H1 (cell line): ENCODE measurements at places on chromosomes 12 and 14. TPM values are rescaled to one million over a fixed set of nuclear protein-coding genes. Genes with fewer than 3 reads are reported as not detected.
A peak's percentile ranks its signal among the peaks of the same experiment; 100 is the strongest.

The TAMALIN gene
- polyA plus RNA-seq, result 2.6 and 3.2 TPM in 2 replicates

The C14orf132 gene
- polyA plus RNA-seq, result 11.7 and 16.6 TPM in 2 replicates

The ANO2 gene
- polyA plus RNA-seq, result 1.7 and 1.9 TPM in 2 replicates

DNA sequence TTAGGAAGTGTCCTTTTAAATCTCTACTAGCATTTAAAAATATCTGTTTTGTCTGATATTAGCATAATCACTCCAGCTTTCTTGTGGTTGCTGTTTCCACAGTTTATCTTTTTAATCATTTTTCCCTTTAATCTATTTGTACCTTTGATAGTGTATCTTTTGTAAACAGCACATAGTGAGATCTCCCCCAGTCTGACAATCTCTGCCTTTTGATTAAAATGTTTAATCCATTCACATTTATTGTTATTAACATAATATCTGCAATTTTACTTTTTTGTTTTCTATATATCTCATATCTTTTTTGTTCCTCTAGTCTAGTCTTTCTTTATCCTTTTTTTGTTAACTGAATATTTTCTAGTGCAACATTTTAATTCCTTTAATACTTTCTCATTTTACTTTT, 104.2 kb downstream of the RPS6KA5 start:
- no peaks in the 10 kb centered on the region for H3K36me3 ChIP-seq
- no peaks in the 10 kb centered on the region for H3K27me3 ChIP-seq
- no peak for DNase-seq
- H3K4me1 ChIP-seq, result no peaks in the 10 kb centered on the region
- H3K4me3 ChIP-seq, result no peak overlapping the region

DNA sequence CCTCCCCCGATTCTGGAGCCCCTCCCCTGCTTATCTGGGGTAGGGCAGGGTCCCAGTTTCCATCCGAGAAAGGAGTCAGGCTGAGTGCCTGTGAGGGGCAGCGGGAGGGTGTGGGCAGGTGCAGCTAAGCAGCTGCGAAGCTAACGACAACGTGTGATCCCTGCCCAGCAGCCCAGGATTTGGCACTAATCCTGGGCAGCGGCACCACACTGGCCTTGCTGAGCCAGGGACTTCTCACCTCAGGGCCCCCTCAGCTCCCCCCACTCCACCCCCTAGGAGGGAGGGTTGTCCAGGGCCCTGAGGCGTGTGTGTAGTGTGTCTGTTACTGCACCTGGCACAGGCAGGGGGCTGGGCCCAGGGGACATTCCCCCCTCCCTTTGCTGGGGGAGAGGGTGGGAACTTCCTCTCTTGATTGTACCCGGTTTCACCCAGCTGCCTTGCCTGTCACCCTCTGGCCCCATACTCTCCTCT, 1.8 kb downstream of the SMIM41 start:
- peaks cover 37% of the 10 kb centered on the region for H3K4me1 ChIP-seq
- H3K27me3 ChIP-seq, result no peaks in the 10 kb centered on the region; the same call in 1 of the 2 replicates
- no peak overlapping the region for H3K27ac ChIP-seq
- H3K4me3 ChIP-seq, result no peak overlapping the region
- H3K36me3 ChIP-seq, result peaks cover 6% of the 10 kb centered on the region; the same call in 1 of the 2 replicates

DNA sequence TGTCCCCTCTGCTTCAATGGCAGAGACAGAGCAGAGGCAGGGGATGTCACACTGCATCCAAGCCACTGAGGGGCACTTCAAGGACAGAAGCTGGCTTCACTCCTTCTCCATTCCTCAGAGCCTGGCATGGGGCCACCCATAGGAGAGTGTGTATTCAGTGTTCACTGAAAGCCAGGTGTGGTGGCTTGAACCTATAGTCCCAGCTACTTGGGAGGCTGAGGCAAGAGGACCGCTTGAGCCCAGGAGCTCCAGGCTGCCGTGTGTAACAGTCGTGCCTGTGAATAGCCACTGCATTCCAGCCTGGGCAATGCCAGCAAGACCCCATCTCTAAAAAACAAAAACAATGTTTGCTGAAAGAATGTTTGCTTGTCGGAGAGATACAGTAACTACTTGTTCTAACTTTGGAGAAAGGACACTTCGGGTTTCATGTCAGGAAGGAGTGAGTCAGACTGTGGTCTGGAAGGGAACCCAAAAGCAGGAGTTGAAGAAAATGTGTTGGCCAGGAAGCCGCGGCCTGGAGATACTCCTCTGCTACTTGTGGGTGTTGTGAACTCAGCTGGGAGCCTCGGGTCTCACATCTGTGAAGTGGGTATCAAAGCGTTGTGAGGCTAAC, 43.4 kb downstream of the ELK3 start:
- no peak for DNase-seq
- H3K4me3 ChIP-seq, result no peak overlapping the region
- no peaks in the 10 kb centered on the region for H3K27me3 ChIP-seq

The CLEC6A gene
- not detected in 2 replicates for polyA plus RNA-seq

The HSPB8 gene
- 17.4 and 28.2 TPM in 2 replicates for polyA plus RNA-seq

The CCDC175 gene
- polyA plus RNA-seq, result not detected in 2 replicates

The ALX1 gene
- 0.28 and 0.41 TPM in 2 replicates for polyA plus RNA-seq

The GAS2L3 gene
- polyA plus RNA-seq, result 1.6 and 2.1 TPM in 2 replicates

DNA sequence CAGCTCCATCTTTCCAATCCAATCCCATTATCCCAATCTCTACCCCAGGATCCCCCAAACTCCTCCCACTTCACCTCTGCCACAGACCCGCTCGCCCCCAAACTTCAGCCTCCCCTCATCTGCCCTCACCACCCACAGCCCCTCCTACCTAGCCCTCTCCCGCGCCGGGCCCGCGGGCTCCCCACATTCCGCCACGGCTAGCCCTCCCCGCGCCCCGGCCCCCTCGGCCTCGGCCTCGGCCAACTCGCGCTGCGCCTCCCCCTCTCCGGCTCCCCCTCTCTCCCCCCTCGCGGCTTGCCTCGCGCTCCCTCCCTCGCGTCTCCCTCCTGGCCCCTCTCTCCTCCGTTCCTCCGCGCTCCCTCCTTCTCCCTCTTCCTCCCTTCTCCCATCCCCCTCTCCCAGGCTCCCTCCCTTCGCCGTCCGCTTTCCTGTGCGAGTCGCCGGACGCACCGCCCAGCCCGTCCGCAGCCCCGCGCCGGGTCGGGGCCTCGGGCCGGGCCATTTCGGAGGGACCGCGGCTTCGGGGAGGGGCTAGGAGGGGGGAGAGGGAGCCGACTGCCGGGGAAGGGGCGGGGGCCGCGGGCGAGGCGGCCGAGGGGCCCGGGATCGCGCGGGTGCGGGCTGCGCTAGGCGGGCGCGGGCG, at the start of gene ATN1:
Gene ATN1 (plus strand): TSS at position 581 of the 643 bp plus-strand sequence. CDS start 6,043 bp downstream, outside the sequence.
- peak within 1 kb of the TSS; percentile 99 for H3K4me3 ChIP-seq
- peaks cover 1% of the 10 kb centered on the region; the same call in 1 of the 2 replicates for H3K36me3 ChIP-seq
- DNase-seq, result peak; percentile 83
- H3K4me1 ChIP-seq, result peaks cover 15% of the 10 kb centered on the region
- H3K27me3 ChIP-seq, result no peaks in the 10 kb centered on the region

DNA sequence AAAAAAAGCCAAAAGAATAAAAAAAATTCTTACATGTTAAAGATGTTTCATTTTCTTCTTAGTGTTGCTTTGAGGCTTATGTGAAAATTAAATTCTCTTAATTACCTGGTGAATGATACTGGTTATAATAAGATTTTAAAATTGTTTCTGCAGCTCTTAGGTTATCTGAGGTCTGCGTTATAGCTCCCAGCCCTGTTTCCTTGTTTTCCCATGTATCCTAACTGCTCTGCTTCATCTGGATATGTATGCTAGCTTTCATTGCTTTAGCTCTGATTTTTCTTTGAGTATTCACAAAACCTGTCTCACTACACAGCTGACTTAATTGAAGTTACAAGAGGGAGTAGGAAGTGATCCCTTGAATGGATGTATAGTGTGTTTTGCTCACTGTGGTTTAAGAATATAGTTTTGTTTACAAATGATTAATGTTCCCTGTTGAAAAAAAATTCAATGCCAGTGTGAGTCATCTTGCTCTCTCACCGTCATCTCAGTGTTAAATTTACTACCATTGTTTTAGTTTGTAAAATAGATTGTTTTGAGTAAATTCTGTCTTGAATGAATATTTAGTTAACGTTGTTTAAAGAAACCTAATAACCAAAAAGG, 26.8 kb downstream of the CPSF6 start:
- no peaks in the 10 kb centered on the region for H3K4me1 ChIP-seq
- H3K4me3 ChIP-seq, result no peak overlapping the region
- H3K27ac ChIP-seq, result no peak overlapping the region
- H3K36me3 ChIP-seq, result peaks cover 44% of the 10 kb centered on the region

DNA sequence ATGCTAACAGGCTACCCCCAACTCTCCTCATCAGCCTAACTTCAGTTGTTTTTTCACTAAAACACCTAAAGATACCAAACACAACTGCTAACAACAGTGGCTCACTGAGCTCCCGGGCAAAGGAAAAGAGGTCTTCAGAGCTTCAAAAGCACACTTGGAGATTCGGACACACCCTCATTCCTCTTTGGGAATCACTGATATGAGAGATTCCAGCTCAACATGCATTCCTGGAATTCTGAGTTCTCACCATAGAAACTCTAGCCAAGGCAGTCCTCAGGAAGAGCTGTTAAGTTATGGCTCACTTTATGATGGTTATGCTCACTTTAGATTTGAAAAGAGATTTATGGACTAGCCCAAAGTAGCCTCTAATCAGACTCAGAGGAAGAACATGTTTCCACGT, 40.1 kb downstream of the STXBP6 start:
- no peak overlapping the region for H3K4me3 ChIP-seq
- H3K27ac ChIP-seq, result peak overlapping the region; percentile 45; the same call in 1 of the 2 replicates
- DNase-seq, result no peak
- no peaks in the 10 kb centered on the region for H3K27me3 ChIP-seq
- H3K36me3 ChIP-seq, result no peaks in the 10 kb centered on the region
